ENCODE measurements at places on chromosomes 3 and 15.
A peak's percentile ranks its signal among the peaks of the same experiment; 100 is the strongest.

DNA sequence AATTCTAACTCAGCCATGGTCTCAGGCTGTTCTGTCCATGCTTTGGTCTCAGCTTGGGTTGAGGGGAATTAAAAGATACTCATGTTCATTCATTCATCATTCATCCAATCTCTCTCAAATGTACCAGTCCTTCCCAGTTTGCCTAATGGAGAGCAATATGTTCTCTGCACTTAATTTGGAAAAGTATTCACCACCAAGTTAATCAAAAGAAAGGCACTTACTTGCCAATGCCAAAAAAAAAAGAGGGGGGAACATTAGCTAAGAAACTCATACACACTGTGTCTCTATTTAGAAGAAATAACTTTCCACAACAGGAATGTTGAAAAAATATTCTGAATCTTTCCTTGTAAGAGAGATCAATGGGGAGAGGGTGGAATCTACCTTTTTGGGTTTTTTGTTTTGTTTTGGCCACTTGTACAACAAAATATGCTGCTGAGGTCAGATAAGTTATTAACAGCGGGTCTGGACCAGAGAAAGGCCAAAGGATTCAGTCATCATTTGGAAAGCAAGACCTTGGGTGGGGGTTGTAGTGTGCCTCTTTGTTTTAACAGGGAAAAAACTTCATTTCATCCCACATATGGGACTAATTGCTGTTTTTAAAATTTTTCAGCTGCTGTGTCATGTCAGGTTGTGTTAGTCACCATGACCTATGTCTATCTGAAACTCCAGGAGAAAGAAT is 152.3 kb downstream of the FBN1 start:
- no peak for DNase-seq

GRCh38 chr3:73503781-73504180 is 121.0 kb downstream of the PDZRN3 start:
- DNase-seq, result no peak

GRCh38 chr3:138412821-138413551 is 21.4 kb upstream of the ESYT3 start:
- DNase-seq, result no peak

- no peak for DNase-seq
Observed at GRCh38 chr15:25770618-25771337, 92.3 kb downstream of the ATP10A start.

DNA sequence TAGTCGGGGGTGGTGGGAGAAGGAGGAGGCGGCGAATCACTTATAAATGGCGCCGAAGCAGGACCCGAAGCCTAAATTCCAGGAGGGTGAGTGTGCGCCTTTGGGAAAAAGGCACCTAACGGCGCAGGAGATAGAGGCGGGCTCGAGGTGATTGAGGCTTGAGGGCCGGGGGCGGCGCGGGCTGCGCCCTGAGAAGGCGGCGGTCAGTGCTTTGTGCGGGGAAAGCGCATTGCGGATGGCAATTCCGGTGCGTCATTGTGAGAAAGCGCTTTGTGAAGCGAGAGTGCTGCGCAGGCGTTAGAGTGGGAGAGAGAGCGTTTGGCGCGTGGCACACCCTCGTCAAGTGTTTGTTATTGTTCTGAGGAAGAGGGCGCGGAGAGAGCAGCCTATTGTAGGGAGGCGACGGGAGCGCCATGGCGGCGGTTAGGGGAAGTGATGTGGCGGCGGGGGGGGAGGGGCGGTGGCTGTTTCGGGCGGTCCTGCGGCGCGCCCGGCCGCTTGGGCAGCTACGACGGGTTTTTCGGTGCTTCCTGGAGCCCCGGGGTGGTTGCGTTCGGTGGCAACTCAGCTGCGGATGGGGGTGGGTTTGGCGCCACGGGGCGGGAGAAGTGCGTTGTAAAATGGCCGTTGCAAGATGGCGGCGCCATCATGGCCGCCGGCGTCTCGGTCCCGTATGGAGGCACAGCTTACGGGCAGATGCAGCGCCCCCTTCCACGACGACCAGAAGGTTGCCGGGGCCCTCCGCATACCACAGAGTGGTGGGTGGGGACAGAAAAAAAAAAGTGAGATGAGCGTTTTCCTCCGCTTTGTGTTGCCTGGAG is 492 bp downstream of the MORF4L1 start:
- peak; percentile 67 for DNase-seq

DNA sequence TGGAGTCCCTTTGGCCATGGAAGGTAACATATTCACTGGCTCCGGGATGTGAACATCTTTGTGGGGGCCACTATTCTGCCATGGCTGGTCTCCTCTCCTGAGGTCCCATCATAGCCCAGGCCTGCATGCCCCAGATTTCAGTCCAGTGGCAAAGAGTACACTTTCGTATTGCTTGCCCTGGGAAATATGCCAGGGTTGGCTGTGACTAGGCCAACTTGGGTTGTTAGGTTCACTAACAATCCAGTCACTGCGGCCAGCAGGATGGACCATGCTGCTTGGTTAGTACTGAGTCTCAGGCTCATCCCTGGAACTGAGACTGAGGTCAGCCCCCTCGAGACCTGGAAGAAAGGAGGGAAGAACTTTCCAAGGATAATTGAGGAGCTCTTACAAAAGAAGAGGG is 9.8 kb upstream of the EEFSEC start:
- DNase-seq, result no peak

DNA sequence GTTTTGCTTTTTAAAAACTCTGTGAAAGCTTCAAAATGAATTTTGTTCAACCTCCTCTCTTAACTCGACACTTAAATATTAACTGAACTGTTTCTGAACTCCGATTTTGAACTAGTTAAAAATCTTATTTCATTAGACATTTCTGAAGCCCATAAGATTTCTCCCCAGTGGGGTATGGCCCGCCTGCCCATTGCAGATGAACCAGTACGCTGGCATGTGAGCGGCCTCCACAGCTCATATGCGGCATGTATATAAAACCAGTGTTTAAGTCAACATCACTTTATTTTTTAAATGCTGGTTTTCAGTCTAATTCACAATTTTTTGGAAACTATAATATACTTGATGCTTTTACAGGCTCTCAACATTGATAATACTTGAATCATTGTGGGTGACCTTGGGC is 50.2 kb downstream of the CPN2 start:
- no peak for DNase-seq

DNA sequence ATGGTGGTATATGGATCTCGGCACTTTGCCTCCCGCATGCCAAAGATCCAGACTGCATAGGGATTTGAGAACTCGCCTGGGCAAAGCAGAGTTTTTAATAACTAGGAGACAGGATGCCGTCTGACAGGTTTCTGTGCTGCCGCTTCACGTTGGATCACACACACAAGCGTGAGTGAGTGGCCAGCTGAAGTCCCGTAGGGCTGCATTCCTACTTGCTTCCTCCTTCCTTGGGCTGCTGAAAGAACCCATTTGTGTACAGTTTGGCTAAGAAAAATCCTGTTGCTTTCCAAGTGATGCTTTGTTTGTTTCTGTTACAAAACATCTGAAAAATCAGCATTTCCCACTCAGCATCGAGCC is 604.3 kb upstream of the CFAP20DC start:
- DNase-seq, result no peak

- DNase-seq, result no peak
Observed at GRCh38 chr15:47998619-47999019, 122.2 kb upstream of the SLC24A5 start.
